Central memory CD4-positive, alpha-beta T cell (primary cell): ENCODE measurements at places on chromosomes 13 and 19.

GRCh38 chr13:113096745-113097305 lies 8.8 kb upstream of the F7 start:
- no peak for DNase-seq

DNA sequence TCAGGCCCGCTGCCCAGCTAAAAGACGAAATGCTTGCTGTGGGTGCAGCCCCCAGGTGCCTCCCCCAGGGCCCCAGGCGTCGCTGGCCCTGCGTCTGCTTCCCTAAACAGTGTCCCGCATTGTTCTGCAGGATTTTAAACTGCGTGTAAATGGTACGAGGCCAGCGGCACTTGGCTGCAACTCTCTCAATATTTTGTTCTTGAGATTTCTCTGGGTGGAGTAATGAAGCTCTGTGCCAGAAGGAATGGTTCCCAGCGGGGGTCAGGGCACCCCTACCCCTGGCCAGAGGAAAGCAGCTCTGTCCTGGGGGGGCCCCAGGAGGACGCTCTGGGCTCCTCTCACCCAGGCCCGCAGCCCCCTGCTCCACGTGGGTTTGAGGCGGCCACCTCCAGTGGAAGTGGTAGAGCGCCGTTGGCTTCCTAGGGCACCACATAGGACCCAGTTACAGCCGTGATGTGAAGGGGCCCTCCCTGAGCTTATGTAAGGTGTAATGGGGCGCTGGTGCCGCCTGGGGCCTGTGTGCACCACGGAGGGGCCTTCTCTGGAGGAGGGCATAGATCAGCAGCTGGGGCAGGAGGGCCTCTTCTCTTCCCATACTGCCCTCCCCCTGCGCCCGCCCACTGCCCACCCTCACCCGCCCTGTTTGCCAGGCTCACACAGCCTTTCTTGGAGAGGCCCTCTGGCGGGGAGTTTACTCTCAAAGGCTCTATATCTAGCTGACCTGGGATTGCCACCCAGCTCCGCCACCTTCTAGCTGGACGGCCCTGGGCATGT lies 19.8 kb downstream of the PAK4 start:
- DNase-seq: no peak

DNA sequence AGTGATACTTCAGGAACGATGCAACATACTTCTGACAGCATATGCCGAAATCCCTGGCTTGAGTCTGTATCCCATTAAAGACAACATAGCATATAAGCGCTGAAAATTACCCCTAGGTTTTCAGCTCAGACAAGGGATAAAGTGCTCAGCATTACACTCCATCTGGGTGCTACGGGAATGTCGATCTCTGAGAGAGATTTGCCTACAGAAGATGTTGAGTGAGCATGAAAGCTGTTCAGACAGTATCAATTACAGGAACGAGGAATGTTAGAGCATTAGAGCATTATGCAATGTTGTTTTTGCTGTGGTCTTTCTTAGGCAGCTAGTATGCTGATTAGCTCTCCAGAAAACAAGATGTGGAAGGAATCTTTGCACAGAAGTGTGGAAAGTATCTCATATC lies 484.5 kb downstream of the LIG4 start:
- DNase-seq: no peak

GRCh38 chr19:13794398-13794756 lies 866 bp upstream of the ZSWIM4 start:
- DNase-seq: peak; percentile 27

GRCh38 chr13:109370496-109370895 lies 415.9 kb downstream of the IRS2 start:
- no peak for DNase-seq

DNA sequence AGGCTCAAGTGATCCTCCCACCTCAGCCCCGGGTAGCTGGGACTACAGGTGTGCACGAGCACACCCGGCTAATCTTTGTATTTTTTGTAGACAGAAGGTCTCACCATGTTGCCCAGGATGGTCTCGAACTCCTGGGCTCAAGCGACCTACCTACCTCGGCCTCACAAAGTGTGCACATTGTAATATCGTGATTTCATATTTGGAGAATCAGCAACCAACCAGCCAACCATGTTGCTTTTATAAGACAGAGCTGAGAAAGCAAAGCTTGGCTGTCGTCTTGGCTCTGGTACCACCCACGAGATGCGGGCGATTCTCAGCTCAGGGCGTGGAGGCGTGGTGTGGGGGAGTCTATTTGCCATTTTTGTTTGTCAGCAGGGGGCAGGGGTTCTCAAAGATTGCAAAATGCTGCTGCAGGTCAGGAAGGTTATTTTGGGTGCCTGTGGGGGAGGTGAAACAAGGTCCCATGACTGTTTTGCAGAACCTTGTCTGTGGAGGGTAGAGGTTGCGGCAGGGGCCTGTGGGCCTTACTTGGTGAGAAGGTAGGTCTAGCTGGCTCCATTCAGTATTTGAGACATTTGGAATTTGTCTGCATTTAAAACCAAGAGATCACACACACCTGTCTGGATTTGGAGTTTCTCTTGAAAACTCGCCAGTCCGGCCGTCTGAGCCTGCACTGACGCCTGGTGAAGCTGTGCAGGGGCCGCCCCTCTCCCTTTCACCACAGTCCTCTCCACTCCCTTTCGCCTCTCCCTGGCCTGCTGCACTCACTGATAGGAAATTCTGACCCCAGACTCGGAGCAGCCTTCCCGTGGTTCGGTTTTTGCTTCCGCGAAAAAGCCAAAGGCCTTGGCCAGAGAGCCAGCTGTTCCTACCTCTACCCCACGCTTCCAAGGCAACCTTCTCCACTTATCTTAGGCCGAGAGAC lies 15.4 kb downstream of the TNFAIP8L1 start:
- no peak for DNase-seq

- DNase-seq: no peak
Observed at GRCh38 chr13:43134868-43135267, 111.5 kb downstream of the DNAJC15 start.

DNA sequence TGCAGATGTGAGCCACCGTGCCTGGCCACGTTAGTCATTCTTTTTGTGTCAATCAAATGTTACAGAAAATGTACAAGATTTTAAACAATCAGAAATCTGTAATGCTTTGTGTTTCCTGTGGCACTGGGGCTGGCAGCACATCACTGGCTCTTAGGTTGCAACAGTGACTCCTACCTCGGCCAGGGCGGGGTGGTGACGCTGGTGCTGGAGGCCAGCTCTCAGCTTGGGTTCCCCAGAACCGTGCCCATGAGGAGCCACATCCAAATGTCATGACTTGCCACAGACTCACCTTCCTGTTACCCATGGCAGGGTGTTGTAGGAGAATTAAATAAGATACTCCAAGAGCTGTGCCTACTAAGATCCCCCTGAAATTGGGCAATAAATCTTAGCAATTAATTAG lies 161.7 kb downstream of the TEX29 start:
- DNase-seq: no peak

GRCh38 chr19:57708641-57709361 lies at the start of gene ZNF154:
TSS of gene ZNF154 (minus strand) at chr19:57709204. CDS start at chr19:57708971, 233 bp downstream.
- peak; percentile 33 for DNase-seq

- no peak for DNase-seq
Observed at GRCh38 chr13:110155072-110155471, 151.9 kb downstream of the COL4A1 start.

GRCh38 chr13:41802684-41803444 lies 158.0 kb downstream of the VWA8 start:
- DNase-seq: no peak

- DNase-seq: no peak
Observed at GRCh38 chr13:39035799-39036198, 2.1 kb downstream of the PROSER1 start.

- DNase-seq: peak; percentile 88
Observed at GRCh38 chr19:42132030-42132628, at the start of gene POU2F2. TSS of gene POU2F2 (minus strand) at chr19:42132446. CDS start at chr19:42132411, 35 bp downstream.

DNA sequence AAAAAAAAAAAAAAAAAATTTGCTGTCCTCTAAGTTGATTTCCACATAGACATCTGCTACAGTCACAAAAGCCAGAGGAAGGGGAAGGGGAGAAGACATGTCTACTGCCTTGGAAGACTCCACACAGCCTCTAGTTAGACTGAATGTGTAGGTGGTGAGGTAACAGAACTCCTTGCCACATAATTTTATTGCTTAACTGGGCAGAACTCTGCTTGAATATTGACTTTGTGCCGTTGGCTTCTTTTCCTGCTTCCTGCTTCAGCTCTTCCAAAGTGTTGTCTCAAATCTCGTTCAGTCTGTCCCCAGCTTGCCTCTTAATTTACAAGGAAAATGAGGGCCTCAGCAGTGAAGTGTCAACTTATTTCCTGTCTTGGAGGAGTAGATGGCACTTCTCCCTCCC lies 37.1 kb downstream of the ESD start:
- no peak for DNase-seq

GRCh38 chr13:26695360-26695705 lies 65.3 kb downstream of the GPR12 start:
- DNase-seq: no peak

DNA sequence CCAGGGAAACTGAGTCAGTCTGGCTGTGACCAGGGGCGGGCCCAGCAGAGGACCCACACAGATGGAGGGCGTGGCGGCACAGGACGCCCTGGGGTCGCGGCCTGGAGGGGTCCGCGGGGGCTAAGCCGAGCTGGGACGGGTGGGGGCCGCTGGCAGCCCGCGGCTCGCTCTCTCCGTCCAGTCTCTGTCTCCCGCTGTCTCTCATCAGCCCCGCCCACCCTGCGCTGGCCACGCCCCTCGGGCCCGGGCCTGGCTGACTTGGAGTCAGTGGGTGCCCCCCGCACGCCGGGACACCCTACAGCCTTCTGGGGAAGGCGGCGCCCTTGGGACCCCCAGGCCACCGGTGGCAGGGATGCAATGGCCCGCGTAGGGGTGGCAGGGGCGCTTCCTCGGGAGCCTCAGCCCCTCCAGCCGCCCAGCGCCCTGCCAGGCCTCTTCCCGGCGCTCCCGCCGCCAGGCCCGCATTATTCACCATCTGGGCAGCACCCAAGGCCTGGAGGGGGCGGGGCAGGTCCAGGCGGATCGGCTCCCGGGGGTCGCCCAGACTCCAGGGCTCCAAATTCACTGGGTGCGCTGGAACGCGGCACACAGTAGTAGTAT lies at the start of gene TBXA2R:
TSS of gene TBXA2R (minus strand) at position 186 of the 600 bp plus-strand sequence. CDS start 6,241 bp downstream, outside the sequence.
- no peak for DNase-seq

DNA sequence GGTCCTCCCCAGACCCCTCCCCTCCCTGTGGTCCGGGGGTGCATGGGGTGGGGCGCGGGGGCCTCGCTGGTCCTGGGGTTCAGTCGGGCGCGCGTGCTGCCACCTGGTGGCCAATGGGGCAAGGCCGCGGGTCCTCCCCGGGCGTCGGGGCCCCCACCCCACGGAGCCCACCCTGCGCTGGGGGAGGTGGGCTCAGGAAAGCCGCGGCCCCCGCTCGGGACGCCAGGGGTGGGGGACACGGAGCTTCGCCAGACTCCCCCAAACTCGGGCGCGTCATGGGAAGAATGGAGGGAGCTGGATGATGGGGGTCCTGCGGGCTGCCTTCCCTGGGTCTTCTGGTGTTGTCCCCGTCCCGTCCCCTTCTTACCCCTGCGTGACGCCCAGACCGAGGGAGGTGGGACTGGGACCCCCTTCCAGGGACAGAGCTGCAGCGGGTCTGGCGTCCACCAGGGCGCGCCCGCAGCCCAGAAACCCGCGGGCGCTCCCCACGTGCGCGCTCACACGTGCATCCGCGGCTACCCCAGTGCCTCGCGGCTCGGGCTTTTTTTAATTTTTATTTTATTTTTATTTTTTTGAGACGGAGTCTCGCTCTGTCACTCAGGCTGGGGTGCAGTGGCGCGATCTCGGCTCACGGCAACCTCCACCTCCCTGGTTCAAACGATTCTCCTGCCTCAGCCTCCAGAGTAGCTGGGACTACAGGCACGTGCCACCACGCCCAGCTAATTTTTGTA lies 19.8 kb upstream of the TCF3 start:
- peak; percentile 36 for DNase-seq

- DNase-seq: no peak
Observed at GRCh38 chr19:1032264-1032867, 6.0 kb downstream of the CNN2 start.

DNA sequence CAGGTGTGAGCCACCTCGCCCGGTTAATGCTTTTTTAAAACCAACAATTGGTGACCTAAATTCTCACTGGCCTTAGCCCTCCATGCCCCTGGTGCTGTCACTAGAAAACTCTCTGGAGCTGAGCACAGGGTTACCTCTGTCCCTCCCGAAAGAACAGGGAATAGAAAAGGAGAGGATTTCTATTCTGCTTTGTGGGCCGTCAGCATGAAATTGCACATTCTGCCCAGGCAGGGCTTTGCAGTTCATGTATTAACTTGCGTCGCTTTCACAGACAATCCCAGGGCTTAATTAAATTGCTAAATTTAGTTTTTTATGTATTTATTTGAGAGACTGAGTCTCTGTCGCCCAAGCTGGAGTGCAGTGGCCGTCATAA lies 583 bp upstream of the ZNF480 start:
- DNase-seq: no peak

DNA sequence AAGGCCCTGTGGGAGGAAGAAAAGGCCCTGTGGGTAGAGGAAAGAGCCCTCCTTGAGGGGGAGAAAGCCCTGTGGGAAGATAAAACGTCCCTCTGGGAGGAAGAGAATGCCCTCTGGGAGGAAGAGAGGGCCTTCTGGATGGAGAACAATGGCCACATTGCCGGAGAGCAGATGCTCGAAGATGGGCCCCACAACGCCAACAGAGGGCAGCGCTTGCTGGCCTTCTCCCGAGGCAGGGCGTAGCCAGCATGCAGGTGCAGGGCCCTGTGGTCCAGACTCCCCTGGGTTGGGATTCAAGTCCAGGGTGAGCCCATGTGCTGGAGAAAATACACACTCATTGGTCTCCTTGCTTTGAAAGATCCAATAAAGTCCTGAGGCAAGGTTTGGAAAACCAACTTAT lies 4.1 kb downstream of the CCDC70 start:
- no peak for DNase-seq

DNA sequence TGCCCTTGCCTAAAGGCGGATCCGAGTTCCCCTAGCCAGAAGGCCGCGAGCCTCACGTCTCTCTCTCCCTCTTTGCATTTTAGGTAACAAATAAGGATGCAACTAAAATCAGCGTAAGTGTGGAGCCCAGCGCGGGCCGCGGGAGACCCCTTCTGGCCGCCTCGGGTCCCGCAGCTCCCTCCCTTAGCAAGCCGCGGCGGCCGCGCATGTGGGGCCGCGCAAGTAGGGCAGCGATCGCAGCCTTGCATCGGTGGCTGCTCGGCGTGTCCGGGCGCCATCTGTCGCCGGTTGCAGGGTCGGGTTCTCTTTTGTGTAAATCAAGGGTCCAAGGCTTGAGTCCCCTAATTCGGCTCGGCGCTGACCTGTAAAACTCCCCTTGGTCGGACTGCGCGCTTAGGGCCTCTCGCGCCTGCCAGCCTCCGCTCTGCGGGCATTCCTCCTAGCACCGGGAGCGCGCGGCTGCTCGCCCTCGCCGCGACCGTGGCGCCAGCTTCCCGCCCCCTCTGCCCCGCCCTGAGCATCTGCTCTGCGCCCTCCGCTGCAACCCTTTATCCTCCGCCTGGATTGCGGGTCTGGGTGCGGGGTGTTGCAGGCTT lies 2.7 kb downstream of the VSTM2B start:
- no peak for DNase-seq

DNA sequence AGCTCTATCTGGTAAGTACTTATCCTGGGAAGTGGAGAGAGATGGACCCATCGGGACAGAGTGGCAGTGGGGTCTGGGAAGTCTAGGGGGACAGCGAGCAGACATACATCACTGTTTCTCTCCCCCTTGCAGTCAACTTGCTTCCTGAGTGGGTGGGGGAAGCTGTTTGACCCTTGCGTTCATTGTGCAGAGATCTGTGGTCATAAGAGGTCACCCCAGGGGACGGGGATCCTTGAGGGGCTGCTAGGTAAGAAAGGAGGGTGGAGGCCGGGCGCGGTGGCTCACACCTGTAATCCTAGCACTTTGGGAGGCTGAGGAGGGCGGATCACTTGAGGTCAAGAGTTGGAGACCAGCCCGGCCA lies 474 bp downstream of the ARHGEF18 start:
- no peak for DNase-seq

GRCh38 chr13:70884196-70884595 lies 775.9 kb upstream of the KLHL1 start:
- no peak for DNase-seq

GRCh38 chr13:37485756-37486155 lies 112.8 kb downstream of the POSTN start:
- no peak for DNase-seq
